ENCODE measurements at places on chromosomes 4 and X.
A peak's percentile ranks its signal among the peaks of the same experiment; 100 is the strongest.

- no peak for DNase-seq
These were observed 193.2 kb downstream of the RAPGEF2 start for GRCh38 chr4:159296061-159296460.

- peak; percentile 58 for DNase-seq
These were observed 10.9 kb downstream of the GPAT3 start for GRCh38 chr4:83546786-83547185.

- DNase-seq: no peak
These were observed at the start of gene TKTL2 for GRCh38 chr4:163473576-163473975. Gene TKTL2 (minus strand): TSS chr4:163473754. CDS start chr4:163473734, 20 bp downstream.

DNA sequence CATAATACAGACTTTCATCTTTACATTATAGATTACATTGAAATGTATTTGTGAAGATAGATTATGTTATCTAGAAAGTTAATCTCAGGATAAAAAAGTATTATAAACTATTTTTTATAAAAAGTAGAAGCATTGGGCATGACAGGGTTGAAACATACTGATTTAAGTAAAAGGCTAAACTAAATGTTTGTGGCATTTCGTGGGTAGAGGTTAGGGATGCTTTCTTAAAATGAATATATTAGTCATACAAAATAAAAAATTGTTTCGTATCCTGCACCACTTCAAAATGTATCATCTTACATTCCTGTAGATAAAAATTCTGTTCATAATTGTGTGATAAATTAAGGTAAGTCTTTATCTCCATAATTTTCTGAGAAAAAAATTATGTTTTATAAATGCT lies 603.6 kb downstream of the SPRY1 start:
- DNase-seq: no peak

DNA sequence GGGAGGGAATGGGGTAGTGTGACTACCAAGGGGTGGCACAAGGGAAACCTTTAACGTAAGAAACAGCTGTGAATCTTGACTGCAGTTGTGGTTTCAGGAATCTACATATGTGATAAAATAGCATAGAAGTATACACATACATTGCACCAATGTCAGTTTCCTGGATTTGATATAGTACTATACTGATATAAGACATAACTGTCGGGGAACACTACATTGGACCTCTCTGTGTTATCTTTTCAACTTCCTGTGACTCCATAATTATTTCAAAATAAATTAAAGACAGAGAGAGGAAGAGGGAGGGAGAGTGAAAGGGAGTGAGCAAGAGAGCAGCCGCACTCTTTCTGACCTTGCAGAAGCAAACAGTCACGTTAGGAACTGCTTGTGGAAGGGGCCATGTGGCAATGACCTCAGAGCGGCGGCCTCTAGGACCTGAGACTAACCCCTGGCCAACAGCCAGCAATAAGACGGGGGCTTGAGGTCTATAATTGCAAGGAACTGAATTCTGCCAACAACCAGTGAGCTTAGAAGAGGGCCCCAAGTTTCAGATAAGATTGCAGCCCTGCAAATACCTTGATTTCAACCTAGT lies 47.4 kb downstream of the NALF2 start:
- DNase-seq: no peak

GRCh38 chrX:41445781-41446358 lies 1.3 kb upstream of the NYX start:
- no peak for DNase-seq

DNA sequence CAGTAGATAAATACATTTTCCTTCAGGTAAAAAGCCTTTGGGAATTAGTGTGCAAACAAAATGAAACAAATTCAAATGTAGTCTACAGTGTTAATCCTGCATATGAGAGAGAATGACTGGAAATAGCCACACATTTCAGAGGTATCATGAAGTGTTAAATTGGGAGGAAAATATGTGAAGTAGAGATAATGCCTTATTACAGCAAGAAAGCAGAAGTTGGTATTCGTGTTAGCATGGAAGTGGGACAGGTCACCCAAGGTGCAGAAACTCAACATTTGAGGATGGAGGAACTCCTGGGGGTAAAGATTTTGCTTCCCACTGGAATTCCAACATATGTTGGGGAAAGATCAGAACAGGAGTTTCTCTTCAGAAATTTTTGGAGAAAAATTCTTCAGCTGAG lies 51.3 kb downstream of the EMCN start:
- DNase-seq: peak; percentile 9

DNA sequence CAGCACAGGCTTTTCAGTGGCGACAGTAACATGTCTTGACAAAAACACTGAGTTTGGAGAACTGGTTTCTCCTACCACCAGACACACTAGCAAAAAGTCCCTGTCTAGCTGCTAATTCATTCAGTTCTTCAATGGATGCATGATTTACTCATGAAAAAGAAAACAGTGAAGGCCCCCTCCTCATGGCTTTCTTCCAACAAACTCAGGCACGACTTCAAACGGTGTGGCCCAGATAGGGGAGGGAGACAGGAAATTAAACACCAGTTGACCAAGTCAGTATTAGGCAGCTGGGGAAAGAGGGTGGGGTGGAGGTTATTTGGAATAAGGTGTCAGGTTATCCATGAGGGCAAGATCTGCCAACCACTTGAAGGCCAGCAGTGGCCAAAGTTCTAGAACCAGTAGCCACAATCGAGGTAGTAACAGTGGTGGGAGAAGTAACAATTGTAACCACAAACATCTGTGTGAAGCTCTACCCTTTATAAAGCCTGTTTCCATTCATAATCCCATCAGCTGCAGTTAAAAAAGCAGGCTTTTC lies 60.2 kb downstream of the SEPSECS start:
- DNase-seq: no peak

DNA sequence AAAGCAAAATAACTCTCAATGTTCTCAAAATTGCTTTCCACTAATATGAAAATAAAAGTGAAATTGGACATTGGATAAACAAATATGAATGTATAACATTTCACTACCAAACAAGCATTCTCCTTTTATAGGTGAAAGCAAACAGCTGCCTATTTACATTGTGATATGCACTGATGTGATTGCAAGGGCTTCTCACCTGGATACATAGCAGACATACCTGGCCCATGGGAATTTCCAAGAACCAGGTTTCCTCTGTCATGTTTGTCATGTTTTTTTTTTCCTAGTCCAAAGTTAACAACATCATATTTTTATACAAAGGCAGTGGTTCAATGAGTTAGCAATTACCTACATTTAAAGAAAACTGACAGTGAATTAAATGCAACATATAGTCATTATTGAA lies 228.5 kb downstream of the ANKRD50 start:
- no peak for DNase-seq

- DNase-seq: no peak
These were observed 13.5 kb upstream of the PRPS2 start for GRCh38 chrX:12777670-12778069.

DNA sequence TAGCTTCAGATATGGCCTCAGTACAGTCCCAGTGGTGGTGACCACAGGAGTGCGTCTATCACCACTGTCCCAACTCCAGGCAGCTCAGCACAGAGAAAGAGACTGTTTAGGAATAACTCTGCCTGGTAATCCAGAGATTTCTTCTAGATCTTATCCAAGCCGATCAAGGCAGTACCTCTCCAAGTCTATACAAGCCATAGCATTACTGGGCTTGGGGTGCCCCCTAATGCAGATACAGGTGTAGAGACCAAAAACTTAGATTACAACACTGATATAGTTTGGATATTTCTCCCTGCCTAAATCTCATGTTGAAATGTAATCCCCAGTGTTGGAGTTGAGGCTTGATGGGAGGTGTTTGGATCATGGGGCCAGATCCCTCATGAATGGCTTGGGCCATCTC lies 100.9 kb downstream of the PTCHD1 start:
- DNase-seq: no peak

DNA sequence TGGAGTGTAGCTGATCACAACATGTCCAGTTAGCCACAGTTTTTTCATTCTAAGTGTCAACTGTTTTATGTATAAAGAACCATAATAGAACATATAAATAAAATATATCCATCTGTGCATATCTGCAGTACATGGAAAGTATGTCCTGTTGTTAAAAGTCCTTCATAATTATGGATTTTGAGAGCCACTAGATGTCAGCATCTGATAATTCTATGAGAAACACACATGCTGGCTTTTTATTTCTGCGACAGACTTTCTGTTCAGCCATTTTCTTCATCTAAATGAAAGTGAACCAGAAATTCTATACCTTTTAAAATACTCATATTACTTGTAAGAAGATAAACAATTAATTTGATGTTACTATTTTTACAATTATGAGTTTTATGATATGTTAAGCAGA lies 251.5 kb downstream of the GPM6A start:
- peak; percentile 6 for DNase-seq

- DNase-seq: no peak
These were observed 69.8 kb upstream of the LONRF3 start for GRCh38 chrX:118904664-118905063.

DNA sequence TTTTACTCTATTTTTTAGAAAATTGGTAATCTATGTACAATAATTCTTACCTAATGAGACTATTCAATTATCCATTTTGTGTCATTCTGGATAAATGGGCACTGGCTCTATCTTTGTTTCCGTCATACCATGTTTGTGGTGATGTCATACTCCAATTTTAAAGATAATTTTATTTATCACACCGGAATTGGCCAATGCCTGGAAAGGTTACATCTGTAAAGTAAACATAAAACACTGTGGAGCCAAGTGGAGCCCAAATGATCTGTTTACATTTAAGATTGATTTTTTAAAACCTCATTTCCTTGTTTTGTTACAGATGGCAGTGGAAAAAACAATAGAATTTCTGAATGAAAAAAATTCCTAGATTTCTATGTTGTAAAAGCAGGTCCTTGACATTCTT lies 120.2 kb upstream of the GPRIN3 start:
- DNase-seq: no peak

DNA sequence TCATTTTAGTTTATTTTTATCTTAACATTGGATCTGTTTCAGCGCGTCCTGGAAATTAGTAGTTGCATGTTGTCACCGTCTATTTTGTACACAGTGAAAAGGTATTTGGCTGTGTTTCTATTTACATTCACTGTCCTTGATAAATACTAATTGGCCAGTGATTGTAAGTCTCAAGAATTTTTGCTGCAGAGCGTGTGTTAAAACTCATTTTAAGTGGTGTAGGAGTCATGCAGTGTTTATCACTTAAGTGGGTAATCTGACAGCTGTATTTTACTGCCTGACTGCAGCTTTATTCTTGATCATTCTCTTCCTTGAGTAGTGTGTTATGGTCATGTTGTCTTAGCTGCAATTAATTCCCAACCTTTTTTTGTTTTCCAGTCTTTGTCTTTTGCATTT lies 9.8 kb downstream of the GUCY1A1 start:
- no peak for DNase-seq

DNA sequence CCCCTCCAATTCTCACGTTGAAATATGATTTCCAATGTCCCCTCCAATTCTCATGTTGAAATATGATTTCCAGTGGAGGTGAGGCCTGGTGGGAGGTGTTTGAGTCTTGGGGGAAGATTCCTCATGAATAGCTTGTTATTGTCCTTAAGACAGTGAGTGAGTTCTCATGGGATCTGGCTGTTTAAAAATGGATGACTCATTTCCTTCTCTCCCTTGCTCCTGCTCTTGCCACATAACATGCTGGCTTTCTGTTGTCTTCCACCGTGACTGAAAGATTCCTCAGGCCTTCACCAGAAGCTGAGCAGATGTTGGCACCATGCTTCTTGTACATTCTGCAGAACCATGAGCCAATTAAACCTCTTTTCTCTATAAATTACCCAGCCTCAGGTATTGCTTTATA lies 346.8 kb upstream of the TECRL start:
- DNase-seq: no peak

- DNase-seq: no peak
These were observed 12.6 kb upstream of the SLC10A4 start for GRCh38 chr4:48470570-48470969.

GRCh38 chr4:19557161-19557560 lies 694.5 kb upstream of the SLIT2 start:
- DNase-seq: no peak

- no peak for DNase-seq
These were observed 121.1 kb downstream of the SPATA18 start for GRCh38 chr4:52172166-52172565.

DNA sequence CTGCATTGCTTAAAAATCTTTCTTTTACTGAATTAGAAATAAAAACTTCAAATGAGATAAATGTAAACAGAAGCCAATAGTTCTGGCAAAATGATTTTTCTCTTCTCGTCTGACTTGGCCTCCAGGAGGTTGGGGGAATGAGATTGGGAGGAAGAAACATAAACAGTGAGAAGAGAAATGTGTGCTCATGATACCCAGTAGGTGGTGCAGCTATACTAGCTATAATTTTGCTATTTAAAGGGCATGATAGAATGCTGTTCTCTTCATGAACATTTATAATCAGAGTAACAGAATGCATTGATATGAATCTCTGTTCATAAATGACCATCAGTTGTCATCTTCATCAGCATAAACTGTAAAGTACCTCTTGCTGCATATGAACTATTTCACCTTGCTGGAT lies 85.5 kb downstream of the TACR3 start:
- DNase-seq: no peak

DNA sequence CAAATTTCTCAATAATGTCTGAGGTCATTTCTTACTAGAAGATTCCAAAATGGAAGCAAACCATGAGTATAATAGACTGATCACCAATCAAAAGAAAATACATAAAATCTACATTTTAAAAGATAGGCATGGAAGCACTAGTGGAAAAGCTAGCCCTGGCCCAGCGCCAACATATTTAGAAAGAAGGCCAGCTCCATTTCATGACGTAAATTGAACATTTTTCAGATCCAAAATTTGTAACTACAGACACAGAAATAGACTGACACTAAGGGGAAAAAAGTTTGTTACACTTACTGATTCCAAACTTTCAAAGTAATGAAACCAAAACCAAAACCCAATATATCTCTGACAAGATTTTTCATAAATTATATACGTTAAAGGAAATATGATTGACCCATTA lies 117.7 kb downstream of the ADAMTS3 start:
- no peak for DNase-seq

DNA sequence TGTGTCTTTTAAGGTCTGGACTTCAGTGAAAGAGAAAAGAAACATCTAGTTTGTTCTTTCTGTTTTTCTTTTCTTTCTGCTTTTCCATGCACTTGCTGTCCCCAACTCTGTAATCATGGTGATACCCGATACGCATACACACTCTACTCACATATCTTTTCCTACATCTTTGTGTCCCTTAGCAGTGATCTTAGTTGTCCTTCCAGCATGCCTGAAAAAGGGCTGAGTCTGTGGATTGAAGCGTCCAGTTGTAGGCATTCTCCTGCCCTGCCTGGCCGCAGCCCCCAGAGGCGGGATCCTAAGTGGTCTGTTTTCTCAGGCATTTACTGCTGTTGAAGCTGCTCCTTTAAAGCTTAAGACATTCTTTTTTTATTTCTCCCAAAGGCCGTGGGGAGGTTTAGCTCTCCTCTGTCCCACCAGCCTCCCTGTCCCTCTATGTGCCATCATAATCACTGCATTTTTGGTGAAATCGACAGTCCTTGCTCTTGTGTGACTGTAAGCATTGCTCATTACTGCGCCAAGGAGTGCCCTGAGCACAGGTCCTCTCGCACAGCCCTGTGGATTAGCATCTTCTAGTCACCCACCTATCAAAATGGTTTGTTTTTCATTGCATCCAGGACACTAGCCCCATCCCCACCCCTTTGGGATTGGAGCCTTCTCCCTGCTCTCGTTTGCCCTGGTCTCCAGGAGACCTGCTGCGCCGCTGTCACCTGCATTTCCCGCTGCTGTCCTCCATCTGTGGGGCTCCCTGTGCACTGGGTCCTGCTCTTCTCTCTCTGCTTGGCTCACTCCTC lies 4.4 kb downstream of the RGS12 start:
- DNase-seq: no peak

- DNase-seq: no peak
These were observed 4.5 kb downstream of the DTHD1 start for GRCh38 chr4:36285784-36286480.

All from hematopoietic multipotent progenitor cell treated with erythropoietin and hydrocortisone succinate and interleukin-3 and kit ligand, for 6 days (in vitro differentiated cells).